ENCODE measurements at places on chromosomes 12 and 14. TPM values are rescaled to one million over a fixed set of nuclear protein-coding genes. Genes with fewer than 3 reads are reported as not detected.

DNA sequence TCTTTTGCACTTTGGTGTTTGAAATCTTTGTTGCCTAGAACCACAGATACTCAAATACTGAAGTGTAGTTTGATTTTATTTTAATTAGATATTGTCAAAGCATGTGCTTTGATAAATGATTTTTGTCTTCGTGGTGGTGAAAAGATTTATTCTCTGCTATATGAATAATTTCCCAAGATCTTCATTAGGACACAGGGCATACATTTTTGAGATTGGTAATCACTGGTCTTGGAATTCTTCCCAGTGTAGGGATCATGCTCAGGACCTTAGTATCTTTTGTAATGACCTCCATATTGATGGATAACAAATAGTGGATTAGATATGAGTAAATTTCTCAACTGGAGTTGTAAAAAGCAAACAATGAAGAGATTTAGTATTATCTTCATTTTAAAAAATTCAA lies 28.2 kb downstream of the TBK1 start:
- DNase-seq = no peak

- no peak for DNase-seq
Measured at GRCh38 chr12:19397534-19397933, 41.8 kb upstream of the AEBP2 start.

GRCh38 chr14:29144621-29145020 lies 378.0 kb downstream of the FOXG1 start:
- DNase-seq = no peak

DNA sequence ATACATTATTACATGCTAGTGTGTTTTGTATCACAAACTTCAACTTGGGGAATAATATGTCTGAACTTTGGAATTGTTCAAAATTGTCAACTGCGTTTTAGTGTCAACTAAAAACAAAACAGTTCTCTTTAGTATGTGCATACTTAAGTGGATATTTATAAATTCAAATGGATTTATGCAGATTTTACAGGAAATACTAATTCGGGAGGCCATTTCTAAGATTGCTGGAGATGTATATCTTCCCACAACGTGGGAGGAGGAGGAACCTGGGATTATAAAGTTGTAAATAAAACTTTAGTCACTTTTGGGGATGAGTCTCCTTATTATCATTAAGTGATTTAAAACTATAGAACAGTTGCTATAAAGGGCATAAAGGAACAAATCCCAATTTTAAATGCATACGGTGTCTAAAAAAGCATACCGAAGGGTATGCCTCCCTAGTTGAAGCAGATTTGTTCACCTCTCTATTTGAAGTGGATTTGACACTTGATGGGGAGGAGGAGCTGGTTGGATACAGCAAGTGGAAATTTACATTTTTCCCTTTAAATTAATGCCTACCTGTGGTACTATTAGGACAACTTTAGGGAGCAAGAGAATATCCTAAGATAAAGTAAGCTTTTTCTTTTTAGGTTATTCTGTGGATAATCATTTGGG lies 2.7 kb downstream of the PDE3A start:
- DNase-seq = no peak

- no peak for DNase-seq
Measured at GRCh38 chr12:10406725-10407124, 2.8 kb downstream of the KLRC4 start.

- DNase-seq = no peak
Measured at GRCh38 chr12:82600379-82600778, 86.3 kb upstream of the TMTC2 start.

Gene PRKD1
- total RNA-seq = 10.4 TPM

- DNase-seq = no peak
Measured at GRCh38 chr14:55038708-55039107, 11.7 kb downstream of the SOCS4 start.

Gene KLRC2
- total RNA-seq = not detected

- DNase-seq = no peak
Measured at GRCh38 chr12:29609431-29610215, 112.1 kb upstream of the OVCH1 start.

DNA sequence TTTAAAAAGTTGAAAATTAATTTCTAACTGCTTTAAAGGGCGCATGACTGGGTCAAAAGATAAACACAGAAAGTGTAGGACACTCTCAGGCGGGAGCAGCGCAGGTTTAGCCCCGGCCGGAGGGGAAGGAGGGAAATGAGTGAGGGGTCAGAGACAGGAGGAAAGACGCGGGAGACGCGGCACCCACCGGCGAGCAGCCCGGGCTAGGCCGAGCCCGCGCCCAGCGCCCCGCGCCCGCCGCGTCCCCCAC lies 591 bp downstream of the GXYLT1 start:
- no peak for DNase-seq

Gene STXBP6
- 2.4 TPM for total RNA-seq

GRCh38 chr12:70353780-70354660 lies 12.1 kb upstream of the KCNMB4 start:
- DNase-seq = no peak

Gene LRP1
- total RNA-seq = 954 TPM

- DNase-seq = no peak
Measured at GRCh38 chr12:116638376-116638775, 79.2 kb downstream of the MAP1LC3B2 start.

DNA sequence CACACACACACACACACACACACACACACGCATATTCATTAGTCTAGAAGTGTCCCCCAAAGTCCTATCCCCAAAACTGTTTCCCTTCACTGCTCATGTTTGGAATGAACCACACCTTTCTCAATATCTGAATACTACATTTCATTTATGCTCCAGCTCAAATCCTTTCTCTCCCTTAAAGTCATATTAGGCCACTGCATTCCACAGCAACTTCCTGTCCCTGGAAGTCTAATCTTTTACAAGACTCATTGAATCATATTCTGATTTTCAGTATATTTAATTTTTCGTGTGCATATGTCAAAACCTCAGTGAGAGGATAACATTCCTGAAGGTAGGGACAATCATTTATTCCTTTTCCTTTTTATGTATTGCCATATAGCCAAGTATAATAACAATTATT lies 155.6 kb upstream of the LMNTD1 start:
- no peak for DNase-seq

Measured in mesenteric fat pad (tissue), 1 donor.